ENCODE measurements at places on chromosomes 6 and 20. TPM values are rescaled to one million over a fixed set of nuclear protein-coding genes. Genes with fewer than 3 reads are reported as not detected.

DNA sequence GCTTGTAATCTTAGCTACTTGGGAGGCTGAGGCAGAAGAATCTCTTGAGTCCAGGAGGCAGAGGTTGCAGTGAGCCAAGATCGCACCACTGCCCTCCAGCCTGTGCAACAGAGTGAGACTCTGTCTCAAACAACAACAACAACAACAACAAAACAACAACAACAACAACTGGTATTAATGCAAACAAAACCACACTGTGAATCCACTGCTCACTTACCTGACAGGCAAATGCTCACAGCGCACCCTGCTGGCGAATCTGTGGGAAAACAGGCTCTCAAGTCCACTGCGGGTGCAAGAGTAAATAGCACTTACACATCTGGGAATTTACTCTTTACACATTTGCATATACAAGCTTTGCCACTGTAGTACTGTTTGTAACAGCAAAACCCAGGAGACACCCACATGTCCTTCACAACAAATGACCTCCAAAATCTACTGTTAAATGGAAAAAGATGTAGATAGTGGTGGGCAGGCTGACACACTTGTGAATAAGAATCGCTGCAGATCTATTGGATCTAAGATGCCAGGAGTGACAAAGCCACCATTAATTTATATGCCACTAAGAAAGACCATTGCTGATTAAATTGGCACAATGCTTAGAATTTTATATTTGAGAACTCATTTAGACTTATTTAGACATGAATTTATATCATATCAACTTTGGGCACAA lies 29.3 kb downstream of the NSFL1C start:
- peak; percentile 78 for DNase-seq

DNA sequence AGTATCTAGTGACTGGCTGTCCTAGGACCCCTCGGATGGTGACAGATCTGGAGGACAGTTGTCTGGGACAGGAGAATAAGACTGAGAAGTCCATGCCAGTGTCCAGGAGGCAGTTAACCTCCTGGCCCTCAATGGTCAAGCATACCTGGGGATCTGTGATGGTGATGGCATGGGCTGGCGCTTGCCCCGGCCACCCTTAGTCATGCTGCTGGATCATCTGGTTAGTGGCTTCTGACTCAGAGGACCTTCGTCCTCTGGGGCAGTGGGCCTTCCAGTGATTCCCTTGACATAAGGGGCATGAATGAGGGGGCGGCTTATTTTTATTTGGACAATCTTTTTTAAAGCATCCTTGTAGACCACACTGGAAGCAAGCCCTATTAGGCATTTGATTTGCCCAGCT lies 24.0 kb upstream of the SF3B5 start:
- DNase-seq, result no peak

GRCh38 chr6:150394053-150394898 lies 25.5 kb downstream of the IYD start:
- no peak for DNase-seq

Gene HRH3
- not detected for total RNA-seq

GRCh38 chr20:50348096-50348495 lies 157.5 kb downstream of the CEBPB start:
- DNase-seq, result peak; percentile 74

- no peak for DNase-seq
These were observed 57.2 kb downstream of the ZNF292 start for GRCh38 chr6:87212596-87212995.

DNA sequence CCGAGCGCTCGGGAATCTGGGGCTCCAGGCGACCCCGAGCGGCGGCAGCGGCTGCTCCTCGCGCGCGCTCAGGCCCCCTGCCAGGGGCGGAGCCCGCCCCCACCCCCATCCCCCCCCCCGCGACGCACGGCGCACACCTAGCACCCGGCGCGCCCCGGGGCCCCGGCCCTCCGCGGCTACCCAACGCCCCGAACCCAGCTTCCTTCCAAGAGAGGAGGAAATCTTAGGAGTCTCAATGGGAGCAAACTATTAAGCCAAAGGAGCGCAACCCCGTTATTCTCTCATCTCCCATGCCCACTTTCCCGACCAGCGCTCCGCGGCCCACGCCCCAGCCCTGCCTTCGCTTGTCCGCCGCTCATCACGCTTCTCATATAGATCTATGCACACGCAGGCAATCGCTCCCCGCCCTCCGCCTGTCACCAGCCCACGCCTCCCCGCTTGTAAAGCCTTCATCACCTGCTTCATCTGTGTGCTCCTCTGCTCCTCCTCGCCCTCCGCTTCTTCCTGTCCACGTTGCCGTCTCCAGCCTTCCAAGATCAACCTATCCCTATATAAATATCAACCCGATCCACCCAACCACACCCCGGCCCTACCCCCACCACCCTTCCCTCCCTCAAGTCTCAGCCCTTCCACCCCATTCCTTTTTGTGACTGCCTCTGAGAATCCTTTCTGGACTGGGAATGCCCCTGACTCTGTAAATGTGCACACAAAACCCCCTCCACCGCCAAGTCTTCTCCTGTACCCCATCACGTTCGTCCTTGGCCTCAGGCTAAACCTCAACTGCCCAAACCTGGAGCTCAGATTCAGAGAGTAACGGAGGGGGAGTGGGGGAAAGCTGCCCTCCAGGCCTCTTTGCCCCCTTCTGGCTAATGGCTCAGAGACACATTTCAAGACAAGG lies at the start of gene DLK2:
Gene DLK2 (minus strand): TSS at position 18 of the 898 bp plus-strand sequence. CDS start 723 bp downstream, outside the sequence.
- no peak for DNase-seq

DNA sequence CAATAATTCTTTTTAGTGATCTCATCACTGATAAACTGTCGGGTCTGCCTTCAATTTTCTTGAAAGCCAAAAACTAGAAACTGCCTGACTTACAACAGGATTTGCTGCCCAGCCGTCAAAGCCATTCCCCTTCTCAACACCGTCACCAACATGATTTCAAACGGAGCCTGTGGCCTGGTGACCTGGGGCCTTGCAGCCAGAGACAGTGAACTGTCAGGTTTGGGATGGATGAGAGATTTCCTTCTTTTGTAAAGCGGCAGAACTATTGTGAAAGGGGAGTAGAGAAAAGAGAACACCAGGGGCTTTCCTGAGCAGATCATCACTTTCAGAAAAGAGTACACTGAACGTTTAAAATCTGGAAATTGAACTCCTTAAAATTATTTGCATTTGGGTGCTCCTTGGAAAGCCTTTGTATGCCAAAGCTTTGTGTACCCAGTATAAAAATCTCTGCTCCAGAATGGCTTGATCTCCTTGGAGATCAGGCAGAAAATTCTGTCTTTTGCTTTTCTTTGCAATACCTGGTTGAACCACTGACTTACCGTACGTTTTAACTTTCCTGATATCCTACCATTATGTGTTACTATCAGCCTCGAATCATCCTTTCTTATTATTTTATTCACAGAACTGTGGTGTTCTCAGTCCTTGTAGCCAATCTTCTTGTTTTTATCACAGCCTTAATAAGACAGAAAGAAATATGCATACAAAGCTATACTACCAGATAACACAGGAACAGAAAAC lies 125.2 kb downstream of the PACRG start:
- no peak for DNase-seq

GRCh38 chr6:109242029-109242428 lies 140.2 kb downstream of the CD164 start:
- no peak for DNase-seq

DNA sequence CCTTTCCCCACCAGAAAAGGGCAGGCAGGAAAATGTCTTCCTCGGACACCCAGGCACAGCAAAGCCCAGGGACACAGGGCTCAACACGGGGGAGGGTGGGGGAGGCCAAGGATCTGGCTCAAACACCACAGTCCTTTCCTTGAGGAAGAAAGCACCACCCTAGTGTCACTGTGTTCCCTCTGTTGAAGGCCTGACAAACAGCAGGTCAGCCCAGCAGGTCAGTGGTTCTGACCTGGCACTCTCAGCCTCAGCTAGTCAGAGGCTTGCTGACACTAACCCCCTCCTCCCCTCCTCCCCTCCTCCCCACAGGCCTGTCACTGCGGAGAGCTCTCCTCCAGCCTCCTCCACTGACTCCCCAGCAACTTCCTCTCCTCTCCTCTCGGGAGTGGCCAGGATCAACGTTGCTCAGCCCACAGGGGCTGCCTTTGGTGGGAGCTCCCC lies 239.6 kb downstream of the LRFN2 start:
- DNase-seq, result peak; percentile 28

DNA sequence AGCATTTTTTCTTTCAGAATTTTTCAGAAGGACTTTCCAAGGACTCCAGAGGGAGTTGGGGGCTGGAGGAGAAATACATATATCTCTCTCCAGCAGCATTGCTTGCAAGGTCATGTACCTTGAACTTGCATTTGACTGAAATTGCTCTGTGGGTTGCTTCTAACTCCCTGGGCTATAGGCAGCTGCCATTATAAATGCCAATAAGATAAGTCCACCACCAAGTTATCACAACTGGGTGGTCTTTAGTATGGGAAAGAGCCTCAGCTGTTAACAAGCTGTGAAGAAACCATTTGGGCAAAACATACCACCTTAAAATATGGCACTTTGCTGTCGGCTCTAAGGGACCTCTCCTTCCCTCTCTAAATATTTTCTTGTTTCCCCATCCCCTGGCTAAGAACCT lies 20.9 kb upstream of the CITED2 start:
- no peak for DNase-seq

- DNase-seq, result no peak
These were observed 42.2 kb upstream of the TGM6 start for GRCh38 chr20:2338411-2339066.

DNA sequence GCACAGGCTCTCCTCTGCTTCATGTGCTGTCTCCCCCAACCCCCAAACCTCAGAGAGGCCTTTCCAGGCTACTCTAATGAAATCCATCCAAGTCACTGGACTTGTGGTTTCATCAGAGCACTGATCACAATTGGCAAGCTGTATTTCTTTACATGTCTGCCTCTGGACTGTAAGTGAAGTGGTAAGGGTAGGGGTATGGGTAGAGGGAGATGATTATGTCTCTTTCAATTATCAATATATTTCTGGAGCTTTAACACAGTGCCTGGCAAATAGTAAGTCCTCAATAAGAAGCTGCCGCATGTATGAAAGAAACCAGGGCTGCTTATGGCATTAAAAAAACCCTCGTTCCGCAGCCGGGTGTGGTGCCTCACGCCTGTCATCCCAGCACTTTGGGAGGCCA lies 5.4 kb downstream of the TRERF1 start:
- DNase-seq, result no peak

DNA sequence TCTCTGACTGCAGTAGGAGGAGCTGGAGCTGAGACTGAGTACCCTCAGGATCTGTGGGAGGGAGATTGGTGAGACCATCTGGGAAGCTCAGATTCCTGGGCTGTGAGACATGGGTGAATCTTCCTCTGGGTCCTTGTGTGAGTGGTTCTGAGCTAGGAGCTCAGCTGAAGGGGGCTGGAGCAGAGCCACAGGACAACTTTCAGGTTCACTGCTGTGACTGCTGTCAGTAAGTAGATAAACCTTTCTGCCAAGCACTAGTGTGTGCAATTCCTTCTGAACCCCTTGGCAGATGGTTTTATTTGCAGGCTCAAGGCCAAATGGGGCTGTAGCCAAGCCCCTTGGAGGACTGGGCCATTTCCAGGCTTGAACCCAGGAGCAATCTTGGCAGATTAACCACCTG lies 49.6 kb upstream of the SNAP91 start:
- DNase-seq, result no peak

Gene LY6G5B
- 2.8 TPM for total RNA-seq

- no peak for DNase-seq
These were observed 87.0 kb downstream of the PPP1R3G start for GRCh38 chr6:5172041-5172653.

- no peak for DNase-seq
These were observed 18.8 kb downstream of the ZKSCAN3 start for GRCh38 chr6:28368522-28368921.

- DNase-seq, result no peak
These were observed 279.7 kb downstream of the CDH4 start for GRCh38 chr20:61531553-61532345.

GRCh38 chr6:215335-216034 lies 76.8 kb upstream of the DUSP22 start:
- no peak for DNase-seq

- no peak for DNase-seq
These were observed 11.9 kb downstream of the SULF2 start for GRCh38 chr20:47773371-47773786.

DNA sequence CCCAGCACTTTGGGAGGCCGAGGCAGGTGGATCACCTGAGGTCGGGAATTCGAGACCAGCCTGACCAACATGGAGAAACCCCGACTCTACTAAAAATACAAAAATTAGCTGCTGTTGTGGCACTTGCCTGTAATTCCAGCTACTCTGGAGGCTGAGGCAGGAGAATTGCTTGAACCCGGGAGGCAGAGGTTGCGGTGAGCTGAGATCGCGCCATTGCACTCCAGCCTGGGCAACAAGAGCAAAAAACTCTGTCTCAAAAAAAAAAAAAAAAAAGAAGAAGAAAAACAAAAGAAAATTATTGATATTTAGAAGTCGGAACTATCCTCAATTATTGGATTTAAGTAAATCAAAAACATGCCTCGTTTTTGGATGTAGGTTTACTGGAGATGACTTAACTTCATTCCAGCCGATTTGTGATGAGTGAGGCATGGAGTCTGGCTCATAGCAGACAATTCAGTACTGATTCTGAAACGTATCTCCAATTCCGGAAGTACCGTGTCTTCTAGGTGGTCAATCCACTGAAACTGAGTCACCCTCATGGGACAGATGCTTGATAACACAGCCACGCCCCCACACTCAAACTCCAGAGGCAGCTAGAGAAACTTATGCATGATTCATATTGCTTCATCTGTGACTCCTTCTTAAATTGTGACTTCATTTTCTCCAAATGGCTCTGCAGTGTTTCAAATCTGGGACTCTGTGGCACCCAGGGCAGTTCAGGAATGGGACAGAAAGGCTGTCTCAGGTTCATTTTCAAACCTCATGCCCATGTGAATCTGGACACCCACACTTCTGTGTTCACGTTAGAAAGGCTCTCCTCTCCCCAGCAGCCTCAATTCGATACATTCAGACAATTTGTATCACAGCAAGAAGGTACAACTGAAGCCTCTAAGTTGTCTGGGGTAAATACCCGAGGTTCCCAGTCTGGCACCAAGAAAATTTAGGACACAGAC lies 110.4 kb upstream of the ARMC2 start:
- peak; percentile 77 for DNase-seq

Gene RFX6
- not detected for total RNA-seq

Gene OR2B6
- not detected for total RNA-seq

GRCh38 chr6:159045801-159046200 lies 1.0 kb upstream of the TAGAP start:
- DNase-seq, result no peak

DNA sequence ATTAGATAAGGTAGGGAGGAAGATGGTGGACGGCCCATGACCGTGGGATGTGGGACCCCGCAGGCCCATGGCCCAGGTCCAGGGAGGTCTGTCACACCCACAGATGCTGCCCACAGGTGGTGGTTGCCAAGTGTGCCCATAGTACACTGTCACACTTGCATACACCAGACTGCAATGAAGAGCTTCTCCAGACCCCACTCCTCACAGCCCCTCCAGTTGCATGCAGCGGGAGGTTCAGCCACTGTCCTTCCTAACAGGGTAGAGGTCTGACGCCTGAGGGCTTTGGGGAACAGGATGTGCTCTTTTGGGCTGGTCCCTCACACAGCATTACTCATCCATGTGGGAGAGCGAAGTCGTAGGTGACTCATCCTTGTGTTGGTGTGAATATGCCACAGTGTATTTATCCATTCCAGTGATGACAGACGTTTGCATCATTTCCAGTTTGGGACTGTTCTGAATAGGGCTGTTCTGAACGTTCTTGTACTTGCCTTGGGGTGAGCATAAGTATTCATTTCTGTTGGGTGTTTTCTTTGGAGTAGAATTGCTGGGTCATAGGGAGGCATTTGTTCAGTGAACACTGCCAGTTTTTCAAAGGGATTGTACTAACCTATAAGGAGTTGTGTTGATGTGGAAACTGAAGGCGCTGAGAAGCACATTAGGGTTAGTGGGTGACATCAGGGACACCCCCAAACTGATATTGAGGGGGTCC lies 10.1 kb upstream of the PYGB start:
- DNase-seq, result peak; percentile 87

Gene SYCP2
- total RNA-seq, result 2.5 TPM

Gene MARCKS
- 55.9 TPM for total RNA-seq

Gene C20orf202
- total RNA-seq, result not detected

Gene IL17F
- not detected for total RNA-seq
